ENCODE measurements at places on chromosomes 2 and 18.
A peak's percentile ranks its signal among the peaks of the same experiment; 100 is the strongest.

- DNase-seq: no peak
Measured at GRCh38 chr18:25560369-25560768, 208.4 kb upstream of the ZNF521 start.

DNA sequence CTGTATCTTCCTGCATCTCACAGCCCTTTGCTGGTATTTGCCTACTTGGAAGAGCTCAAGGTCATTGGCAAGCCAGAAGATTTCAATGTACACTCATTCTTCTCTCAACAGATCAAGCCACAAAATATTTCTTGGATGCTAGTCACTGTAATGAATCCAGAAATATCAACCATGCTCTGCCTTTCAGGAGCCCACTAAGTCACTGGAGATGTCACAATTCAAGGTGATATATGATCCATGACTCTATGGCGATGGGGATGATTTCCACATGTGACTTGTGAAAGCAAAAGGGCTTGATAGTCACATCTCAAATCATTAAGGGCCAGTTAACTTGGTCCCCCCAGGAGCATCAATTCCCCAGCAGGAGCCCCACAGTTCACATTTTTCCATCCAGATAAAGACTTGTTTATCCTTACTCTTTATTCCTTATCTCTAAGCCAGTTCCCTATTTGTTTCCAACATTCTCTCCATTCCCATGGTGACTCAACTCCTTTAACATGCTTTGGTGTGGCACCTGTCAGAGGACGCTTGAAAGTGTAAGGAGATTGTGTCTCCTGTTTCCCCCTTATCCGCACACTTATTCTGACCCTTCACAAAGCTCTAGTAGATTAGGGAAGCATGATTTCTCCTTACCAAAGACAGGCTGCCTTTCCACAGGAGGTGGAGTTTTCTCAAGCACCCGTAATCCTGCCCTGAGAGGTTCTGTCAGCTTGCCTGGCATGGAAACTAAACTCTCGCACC is 15.8 kb downstream of the PKDCC start:
- DNase-seq: peak; percentile 39

DNA sequence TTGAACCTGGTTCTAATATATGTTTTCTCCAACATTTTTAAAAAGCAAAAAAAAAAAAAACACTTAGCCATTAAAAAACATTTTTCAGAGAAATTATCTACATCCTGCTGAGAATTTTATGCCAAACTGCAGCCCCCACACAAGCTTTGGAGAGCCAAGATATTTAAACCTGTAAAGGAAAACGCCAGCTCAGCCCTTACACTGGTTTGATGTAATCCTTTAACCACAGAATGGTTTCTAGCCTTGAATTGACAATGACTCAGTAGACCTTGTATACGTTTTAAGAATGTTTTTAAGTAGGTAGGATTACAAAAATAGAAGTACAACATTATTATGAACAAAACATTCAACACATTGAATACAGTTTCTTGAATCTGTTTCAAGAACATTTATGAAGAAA is 113.6 kb downstream of the BABAM2 start:
- peak; percentile 77 for DNase-seq

DNA sequence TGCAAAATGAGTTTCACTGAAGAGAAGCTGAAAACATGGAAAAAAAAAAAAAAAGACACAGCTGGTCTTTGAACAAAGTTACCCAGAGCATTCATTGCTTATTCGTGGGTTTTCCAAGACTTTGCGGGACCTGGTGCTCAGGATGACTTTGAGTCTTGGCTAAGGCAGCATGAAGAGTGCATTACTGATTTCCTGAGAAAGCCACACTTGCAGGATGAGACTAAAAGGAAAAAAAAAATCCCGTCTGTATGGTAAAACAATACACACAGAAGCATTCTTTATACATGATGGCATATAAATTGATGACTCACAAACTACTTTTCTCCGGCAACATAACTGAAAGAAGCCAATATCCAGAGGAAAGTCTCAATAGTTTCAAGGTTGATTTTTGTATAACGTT is 195.4 kb downstream of the SPP2 start:
- peak; percentile 79 for DNase-seq

DNA sequence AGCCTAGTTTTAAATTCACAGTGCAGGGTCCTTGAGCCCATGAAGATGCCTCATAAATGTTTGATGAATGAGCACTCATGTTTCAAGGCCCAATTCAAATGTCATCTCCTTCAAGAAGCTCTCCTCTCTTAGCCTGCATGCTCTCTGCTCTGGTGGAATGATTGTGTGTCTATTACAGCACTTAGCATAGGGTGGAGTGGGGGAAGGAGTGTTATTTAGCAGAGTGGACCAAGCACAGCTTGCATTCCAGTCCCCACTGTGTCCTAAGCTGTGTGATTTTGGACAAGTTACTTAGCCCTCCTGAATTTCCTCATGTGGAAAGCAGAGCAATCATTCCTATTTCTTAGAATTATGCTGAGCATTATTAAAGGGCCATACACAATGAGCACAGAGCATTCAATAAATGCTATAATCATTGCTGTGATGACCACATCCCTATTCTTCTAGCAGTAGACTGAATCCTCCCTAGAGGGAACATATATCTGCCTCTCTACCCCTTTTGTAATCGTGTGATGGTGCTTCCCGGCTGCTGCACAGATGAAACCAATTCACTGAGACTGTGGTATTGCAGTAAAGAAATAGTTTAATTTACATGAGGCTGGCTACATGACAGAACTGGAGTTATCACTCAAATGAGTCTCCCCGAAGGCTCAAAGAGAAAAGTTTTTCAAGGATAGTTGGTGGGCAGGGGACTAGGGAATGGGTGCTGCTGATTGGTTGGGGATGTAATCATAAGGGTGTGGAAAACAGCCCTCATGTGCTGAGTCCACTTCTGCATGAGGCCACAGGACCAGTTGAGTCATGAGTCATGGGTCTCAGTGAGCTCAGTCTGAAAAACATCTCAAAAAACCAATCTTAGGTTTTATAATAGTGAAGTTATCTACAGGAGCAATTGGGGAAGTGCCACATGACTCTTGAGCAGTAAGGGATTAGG is 173.4 kb upstream of the NDUFV2 start:
- peak; percentile 34 for DNase-seq

DNA sequence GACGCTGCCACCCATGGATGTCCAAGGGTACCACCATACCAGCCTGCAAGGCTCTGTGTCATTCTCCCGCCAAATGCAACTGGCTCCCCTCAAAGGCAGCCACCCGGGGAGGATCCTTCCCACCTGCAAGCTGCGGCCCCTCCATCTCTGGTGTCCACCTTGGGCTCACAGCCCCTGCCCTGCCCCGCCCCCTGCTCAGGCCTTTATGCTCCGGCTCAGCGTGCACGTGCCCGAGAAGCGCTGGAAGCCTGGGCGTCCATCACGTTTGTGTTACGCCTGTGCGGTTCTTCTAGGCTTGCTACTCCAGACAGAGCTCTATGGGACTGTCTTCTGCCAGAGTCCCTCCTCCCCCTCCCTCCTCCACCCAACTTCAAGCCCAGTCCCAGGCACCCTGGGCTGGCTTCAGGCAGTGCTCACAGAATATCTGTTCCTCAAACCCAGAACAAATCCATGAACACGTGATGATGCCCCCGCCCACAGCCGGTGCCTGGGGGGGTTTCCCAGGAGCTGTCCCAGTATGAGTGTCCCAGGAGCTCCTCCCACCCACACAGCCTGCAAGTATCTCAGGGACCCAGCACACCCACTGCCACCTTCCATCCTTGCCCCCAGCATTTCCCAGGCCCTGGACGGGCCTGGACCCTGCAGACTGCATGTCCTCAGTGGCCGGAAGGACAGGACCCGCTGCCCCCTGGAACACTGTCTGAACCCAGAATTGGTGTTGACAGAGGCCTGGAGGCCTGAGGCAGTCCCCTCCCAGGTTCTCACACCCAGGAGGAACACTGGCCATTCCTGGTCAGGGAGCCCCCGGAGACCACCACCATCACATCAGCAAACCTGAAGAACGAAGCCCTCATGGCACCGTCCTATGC is 30.3 kb downstream of the KIF1A start:
- DNase-seq: no peak

DNA sequence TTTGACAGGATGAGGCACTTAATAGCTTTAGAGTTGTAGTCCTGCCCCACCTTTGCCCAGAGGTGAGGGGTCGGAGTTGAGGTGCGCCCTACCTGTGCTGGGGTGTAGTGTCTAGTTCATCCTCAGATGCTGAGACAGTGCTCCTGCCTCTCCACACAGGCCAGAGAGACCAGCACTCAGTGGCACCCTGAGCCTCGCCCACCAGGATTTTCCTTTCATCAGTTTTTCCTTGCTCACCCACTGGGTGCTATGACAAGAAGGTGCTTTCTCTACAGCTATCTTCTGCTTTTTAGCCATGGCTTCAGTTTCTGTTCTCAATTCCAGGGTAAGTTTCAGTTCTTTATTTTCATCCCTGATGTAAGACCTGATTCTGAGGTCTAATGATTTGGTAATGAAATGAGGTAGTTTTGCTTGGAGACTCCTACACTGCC is 16.8 kb upstream of the TMEM131 start:
- no peak for DNase-seq

DNA sequence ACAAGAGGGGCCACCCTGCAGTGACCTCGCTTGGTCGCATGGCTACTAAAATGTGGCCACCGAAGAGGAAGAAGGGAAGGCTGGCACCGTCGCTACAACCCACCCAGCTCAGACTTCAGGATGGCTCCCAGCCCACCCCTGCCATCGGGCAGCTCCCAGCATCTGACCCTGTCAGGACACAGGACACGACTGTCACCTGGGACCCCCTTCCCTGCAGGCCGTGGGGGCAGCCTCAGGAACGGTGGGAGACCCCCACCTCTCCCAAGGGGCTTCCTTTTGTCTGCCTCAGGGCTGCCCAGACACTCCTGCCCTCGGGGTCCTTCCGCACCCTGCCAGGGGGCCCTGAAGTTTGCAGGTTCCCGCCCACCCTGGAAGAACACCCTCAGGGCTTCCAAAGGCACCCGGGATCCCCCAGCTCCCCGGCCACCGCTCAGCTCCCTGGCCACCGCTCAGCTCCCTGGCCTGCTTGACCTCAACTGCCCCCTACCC is 7.7 kb downstream of the RTP5 start:
- DNase-seq: no peak

DNA sequence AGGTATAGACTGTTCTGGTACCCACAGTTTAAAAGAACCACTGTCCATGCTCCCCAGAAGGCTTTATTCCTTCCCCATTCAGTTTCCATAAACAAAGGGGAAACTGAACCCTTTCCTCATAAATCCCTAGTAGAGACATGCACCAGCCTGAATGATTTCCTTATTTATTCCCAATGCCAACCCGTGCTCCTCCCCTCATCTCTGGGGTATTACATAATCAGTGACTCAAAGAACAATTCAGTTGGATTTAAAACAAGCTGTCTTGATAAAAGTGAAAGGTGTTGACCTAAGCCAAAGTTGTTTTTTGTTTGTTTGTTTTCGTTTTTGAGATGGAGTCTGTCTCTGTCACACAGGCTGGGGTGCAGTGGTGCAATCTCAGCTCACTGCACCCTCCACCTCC is 418.5 kb upstream of the CNTNAP5 start:
- no peak for DNase-seq

- no peak for DNase-seq
Measured at GRCh38 chr2:65781756-65782155, 349.4 kb upstream of the SPRED2 start.

DNA sequence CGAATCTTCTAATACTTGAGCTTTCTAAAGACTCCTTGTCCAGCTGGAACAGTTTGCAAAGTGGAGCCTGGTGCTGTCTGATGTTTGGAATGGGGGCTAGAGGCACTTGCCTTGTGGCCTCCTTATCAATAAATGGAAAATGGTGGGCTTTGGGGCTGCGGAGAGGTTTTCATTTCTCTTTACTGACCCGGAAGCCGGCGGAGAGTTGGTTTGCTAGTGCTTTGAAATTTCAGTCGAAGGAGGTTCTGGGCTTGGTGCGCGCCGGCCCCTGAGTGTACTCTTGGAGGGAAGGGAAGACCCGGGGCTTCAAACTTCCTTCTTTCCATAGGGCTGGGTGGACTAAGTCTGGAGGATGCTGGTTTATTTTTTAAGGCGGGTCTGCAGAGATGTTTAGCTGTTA is 714 bp downstream of the RPIA start:
- DNase-seq: no peak
